CD4-positive, alpha-beta T cell treated with Interleukin-10 for 1 hour (primary cell): ENCODE measurements at places on chromosomes 2 and 18.

GRCh38 chr2:12965540-12966269, 249.0 kb downstream of the TRIB2 start:
- DNase-seq: peak; percentile 44

GRCh38 chr2:110777531-110778311, 45.3 kb downstream of the ACOXL start:
- DNase-seq: no peak

GRCh38 chr2:51247252-51247805, 215.4 kb upstream of the NRXN1 start:
- DNase-seq: no peak

DNA sequence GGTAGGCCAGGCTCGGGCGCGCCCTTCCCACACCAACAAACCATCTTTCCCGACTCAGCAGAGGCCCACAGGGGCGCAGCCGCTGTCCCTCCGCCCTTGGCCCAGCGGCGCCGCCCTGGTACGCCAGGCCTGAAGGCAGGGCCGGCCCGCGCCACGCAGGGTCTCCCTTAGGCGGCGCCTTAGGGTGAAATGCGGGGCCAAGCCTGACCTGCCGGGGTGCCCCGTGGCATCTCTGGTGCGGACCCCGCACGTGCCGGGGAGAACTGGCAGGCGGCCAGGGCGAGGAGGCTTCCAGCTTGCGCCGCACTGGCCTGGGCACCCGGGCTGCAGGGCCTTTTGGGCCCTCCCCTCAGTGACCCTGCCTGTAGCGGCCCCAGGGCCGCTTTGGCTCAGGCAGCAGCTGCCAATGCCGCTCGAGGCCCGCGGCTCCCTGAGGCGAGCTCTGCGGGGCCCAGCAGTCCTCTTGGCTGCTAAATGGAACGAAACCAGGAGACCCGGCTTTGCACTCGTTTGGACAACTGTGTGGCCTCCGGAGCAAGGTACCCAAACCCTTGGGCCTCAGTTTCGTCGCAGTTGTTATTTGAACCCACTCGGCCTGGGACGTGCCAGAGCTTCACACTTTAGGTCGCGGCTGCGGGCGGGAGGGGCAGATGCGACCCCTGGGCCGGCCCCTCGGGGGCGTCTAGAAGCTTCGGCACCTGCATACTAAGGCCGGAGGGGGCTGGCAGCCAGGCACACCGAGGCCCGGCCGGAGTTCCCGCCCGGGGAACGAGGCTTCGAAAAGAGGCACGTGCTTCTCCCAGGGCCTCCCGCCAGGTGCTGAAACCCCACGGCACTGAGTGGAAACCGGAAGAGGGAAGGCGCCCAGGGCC, 8.5 kb downstream of the OTX1 start:
- DNase-seq: no peak

DNA sequence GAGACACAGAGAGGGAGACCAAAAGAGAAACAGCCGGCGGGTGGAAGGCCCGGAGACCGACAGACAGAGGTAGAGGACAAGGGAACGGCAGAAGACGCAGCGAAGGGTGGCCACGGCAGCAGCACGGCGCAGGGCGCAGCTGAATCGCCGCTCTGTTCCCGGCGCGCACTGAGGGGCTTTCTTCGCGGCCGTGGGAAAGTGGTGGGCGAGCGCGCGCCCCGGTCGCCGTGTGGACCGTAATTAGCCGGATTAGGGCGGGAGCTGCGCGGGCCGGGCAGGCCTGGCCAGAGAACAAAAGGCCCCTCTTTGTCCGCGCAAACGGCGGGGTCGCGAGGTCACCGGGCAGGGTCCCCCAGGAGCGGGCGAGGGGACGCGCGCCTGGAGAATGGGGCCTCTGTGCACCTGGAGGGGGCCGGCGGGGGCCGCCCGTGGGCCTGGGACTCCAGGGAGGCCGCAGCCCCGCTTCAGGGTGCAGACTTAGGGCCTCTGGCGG, 158.3 kb downstream of the ZFP36L2 start:
- no peak for DNase-seq

GRCh38 chr2:98432145-98432544, 12.5 kb upstream of the INPP4A start:
- no peak for DNase-seq

- DNase-seq: no peak
Measured at GRCh38 chr2:62743506-62743905, 38.0 kb downstream of the EHBP1 start.

DNA sequence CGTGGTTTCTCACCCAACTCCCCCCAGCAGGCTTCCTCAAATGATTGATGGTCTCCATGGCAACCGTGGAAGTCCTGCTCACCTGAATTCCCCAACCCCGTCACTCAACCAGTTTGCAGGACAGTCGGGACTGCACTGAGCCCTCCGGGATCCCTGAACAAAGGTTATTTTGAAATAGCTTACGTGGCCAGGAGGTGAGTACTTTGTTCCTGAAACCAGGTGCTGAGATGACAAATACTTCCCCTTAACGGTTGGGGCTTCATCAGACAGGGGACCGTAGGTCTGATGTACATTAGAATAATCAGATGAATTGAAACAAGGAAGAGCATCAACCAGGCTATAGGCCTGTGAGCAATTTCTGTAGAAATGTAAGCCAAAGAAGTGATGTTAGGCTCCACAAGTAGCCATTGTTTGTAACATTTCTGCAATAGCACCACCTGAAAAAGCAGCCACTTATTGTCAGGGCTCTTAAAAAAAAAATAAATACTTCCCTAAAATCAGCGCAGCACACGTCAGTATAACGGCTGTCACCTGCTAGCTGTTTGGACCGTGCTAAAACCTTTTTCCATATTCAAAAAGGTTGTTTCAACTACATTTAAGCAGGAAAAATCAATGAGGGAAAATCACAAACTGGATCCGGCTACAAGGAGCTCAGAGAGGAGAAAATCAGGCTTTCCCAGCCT, 206.4 kb upstream of the ID2 start:
- DNase-seq: peak; percentile 52

DNA sequence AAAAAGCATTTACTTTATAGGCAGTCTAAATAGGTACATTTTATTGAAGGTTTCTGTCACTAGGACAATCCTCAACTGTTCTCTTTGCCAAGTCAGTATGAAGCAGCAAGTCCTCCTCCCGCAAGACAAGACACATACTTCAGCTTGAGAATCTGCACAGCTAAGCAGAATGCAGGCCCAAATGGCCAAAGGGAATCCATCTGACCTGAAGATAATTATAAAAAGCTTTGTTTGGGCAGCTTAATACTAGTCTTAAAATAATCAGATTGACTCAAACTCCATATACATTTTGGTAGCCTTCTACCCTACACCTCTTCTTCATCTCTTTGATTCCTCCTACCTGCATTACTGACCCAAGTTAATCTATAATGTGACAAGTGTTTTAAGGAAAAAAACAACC, 1.8 kb downstream of the LANCL1 start:
- DNase-seq: no peak

GRCh38 chr18:52319424-52319983, 20.5 kb upstream of the DCC start:
- DNase-seq: no peak

DNA sequence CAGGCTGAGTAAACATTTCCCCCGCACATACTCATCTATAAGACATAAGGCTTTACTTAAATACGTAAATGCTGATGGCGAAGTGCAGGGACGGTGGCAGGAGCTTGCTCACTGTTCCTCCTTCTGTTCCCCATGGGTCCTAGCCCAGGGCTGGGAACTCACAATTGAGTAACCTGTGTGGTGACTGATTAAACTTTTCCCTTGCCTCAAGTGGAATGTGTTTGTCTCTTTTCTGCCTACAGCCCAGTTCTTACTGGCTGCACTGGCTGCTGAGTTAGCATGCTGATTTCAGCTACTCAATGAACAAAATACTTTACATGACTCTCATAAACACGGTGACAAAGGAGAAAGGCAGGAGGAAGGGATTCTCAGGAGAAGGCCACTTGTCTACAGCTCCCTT, 87.3 kb downstream of the MARCO start:
- DNase-seq: no peak

GRCh38 chr2:19611491-19612332, 253.3 kb upstream of the OSR1 start:
- DNase-seq: no peak

DNA sequence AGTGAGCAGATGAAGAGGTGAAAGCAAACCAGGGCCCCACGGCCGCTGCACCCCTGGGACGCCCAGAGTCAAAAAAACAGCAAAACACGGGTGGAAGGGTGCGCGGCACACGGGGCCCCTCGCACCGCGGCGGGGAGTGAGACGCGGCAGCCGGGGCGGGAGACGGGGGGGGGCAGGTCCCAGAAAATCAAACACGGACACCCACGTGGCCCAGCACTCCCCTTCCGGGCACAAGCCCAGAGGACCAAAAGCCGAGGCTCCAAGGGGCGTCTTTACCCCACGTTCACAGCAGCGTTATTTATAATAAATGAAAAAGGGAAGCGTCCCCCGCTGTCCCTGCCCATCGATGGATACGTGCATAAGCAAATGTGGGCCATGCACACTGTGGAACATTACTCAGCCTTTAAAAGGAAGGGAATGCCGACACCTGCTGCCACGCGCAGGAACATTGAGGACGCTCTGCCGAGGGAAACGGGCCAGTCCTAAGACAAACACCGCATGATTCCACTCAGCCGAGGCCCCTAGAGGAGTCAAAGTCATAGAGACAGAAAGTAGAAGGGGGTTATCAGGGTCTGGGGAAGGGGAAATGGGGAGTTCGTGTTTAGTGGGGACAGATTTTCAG, 677 bp upstream of the COPS9 start:
- DNase-seq: peak; percentile 21

DNA sequence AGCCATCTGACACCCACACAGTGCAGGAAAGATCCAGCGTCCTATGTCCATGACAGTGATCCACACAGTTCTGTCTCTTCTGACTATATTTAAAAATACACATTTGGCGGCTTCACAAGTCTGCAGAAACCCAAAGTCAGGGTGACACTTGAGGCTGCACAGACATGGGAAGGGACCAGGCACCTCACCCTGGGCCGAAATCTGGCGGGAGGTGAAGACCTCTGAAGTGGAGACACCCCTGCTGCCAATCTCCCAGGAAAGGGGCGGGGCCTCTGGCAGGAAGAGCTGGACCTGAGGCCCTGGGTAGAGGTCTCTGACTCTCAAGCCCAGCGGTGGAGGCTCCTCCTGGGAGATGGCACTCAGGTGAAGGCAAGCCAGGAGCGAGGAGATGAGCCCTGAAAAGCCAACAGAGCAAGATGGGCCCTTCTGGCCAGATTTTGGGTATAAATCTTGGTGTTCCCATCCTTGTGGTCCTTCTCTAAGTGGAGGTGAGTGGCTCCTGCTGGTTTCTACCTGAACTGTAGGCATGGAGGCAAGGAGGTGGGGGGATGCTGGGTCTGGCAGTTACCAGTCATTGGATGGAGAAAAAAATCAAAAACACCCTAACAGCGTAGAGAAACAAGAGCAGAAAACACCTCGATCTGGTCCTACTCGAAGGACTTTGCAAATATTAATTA, 248.4 kb downstream of the HDAC4 start:
- DNase-seq: no peak

DNA sequence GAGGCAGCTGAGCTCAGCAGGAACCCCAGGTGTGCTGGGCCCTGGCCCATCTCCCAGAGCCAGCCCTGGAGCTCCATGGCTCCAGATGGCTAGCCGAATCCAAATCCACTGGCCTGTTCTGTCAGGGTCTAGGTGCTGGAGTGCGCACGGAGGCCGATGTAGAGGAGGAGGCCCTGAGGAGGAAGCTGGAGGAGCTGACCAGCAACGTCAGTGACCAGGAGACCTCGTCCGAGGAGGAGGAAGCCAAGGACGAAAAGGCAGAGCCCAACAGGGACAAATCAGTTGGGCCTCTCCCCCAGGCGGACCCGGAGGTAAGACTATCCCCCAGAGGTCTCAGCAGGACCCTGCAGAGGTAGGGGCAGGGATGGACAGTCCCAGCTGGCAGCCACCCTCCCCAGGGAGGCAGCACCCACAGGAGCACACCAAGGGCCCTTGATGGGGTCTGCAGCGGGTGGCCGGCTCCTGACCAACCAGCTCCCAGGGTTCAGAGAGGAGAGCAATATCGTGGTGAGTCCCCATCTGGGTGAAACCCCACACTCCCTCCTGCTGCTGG, 26.1 kb upstream of the PRLH start:
- DNase-seq: no peak

DNA sequence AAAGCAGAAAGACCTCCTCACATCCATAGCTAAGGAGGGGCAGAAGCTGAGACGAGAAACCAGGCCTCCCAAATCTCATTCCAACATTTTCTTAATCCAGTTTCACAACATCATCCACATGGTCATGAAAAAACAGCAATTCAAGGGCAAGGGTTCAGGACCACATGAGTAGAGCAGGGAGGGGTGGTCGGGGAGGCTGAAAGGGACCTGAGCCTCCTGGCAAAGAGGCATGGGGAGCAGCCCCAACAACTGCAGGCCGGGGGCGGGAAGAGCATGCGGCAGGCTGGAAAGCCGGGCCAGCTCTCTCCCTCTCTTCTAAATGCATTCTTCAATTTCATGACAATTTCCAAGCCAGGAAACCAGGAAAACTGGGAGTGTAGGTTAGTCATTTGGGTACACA, 76.7 kb downstream of the DNMT3A start:
- no peak for DNase-seq

DNA sequence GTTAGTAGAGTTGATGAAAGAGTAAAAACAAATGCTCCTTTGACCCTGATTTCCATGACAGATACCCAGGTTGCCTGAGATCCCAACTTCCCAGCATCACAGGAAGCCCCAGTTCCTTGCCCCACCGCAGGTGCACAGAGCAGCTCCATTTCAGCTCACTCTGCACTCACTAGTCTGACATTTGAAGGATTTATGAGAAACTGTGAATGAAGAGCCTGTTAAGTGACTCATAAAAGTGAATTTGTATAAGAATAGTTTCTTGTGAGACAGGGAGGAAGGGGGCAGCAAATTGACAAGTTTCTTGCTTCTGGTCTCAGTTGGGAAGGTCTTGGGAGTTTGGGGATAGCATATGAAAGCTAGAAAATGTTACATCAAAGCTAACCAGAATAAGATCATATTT, 248.7 kb upstream of the ATP5MC3 start:
- DNase-seq: no peak
